ENCODE measurements at places on chromosomes 5 and 9. TPM values are rescaled to one million over a fixed set of nuclear protein-coding genes. Genes with fewer than 3 reads are reported as not detected.

DNA sequence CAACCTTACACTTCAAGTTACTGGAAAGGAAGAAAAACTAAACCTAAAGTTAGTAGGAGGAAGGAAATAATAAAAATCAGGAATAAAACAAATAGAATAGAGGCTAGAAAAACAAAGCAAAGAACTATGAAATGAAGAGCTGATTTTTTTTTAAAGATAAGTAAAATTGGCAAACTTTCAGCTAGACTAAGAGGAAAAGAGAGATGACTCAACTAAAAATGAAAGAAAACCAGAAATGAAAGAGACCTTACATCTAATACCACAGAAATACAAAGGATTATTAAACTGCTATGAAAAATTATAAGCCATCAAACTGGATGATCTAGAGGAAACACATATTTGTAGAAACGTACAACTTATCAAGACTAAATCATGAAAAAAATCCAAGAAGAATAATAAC is 60.0 kb downstream of the PRRC1 start:
- no peak for DNase-seq

GRCh38 chr5:9278921-9279603 is 266.8 kb downstream of the SEMA5A start:
- no peak for DNase-seq

DNA sequence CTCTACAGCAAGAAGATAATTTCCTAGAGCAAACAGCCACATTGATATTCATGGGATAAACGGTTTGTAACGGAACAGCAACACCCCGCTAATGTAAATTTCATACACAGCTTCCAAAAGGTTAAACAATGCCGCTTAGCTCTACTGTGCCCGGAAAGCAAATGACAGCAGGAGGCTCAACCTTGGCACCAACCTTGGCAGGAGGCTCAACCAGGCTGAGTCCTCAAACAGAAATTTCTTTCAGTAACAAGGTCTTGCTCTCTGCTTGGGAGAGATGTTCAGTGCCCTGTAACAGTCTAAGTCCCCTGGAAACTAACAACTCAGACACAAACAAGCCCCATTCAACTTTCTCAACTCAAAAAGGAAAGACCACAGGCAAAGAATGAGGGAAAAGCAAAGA is 11.1 kb upstream of the PPP1R2B start:
- no peak for DNase-seq

DNA sequence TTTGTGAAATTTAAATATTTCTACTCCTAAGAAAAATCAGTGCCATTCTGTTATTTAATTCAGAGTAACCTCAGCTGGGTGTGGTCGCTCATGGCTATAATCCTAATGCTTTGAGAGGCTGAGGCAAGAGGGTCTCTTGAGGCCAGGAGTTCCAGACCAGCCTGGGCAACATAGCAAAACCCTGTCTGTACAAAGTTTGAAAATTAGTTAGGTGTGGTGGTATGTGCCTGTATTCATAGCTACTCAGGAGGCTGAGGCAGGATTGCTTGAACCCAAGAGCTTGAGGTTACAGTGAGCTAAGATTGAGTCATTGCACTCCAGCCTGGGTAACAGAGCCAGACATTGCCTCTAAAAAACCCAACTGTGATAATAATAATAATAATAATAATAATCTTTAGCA is 44.8 kb upstream of the CNTLN start:
- no peak for DNase-seq

DNA sequence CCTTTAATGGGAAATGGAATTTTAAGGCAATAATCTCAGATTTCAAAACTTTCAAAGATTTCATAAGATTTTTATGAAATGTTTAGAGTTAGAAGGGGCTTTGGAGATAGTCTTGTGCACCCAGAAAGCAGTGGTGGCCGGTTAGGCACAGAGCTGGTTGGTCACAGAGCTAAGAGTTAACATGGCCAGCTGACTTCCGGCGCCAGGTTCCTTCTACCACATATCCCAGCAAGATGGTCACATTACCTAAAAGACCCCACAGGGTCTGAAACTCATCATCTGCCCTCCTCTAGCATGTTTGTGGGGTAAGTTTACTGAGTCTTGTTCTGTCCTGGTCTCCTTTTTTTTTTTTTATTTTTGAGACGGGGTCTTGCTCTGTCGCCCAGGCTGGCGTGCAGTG is 19.3 kb downstream of the QRFP start:
- no peak for DNase-seq

DNA sequence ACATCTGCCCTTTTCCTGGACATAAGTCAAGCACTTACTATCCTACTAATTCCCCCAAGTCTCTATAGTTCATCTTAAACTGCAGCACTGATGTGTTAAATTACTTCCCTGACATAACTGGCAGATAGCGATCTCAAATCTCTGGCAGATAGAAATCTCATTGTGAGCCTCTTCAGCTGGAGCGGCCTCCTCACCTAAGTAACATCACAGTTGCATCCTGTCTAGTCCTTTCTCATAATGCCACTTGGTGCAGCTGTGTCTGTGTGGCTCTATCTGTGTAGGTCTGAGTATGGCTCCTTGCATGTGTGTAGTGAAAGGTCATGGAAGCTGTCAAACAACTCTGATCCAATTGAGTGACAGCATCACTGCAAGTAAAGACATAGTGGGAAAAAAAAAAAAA is 53.6 kb upstream of the FST start:
- no peak for DNase-seq

DNA sequence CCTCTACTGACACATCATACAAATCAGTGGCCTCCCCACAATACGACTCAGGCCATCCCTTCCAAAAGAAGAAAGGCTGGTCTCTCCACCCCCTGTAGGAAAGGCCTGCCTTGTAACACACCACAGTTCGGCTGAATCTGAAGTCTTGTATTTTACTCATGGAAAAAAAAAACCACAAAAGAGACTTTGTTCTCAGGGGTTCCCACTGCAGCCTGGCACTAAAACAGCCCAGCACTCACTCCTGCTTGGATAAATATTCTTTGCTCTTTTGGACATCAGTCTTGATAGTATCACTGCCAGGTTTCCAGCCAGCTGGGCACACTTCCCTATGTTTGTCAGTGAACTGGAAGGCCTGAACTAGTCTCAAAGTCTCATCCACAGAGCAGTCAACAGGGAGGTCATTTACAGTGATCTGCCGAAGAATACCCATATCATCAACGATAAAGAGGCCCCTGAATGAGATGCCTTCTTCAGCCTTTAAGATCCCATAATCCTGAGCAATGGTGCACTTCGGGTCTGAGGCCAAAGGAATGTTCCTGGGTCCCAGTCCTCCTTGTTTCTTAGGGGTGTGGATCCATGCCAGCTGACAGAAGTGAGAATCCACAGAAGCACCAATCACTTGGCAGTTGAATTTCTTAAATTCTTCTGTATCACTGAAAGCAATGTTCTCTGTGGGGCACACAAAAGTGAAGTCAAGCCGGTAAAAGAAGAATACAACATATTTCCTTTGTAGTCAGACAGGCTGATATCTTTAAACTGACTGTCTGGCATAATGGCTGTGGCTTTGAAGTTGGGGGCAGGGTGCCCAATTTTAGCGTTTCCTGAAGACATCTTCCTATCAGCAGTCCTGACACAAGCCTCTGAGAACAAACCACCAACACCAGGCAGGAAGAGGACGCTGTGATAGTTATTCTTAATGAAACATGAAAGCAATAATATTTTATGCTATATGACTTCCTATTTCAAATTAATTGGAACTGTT is 198.1 kb downstream of the LURAP1L start:
- DNase-seq = no peak

GRCh38 chr5:154590093-154590724 is 112.2 kb upstream of the HAND1 start:
- no peak for DNase-seq

GRCh38 chr9:110069326-110070248 is 138.4 kb downstream of the C9orf152 start:
- DNase-seq = no peak

Gene KIAA1191
- 112 TPM for total RNA-seq

- DNase-seq = peak; percentile 36
These were observed 5.5 kb upstream of the SET start for GRCh38 chr9:128683340-128684064.

GRCh38 chr5:120124961-120125360 is 339.1 kb upstream of the PRR16 start:
- DNase-seq = no peak

GRCh38 chr9:131629226-131629500 is 83.8 kb downstream of the PRRT1B start:
- DNase-seq = no peak

DNA sequence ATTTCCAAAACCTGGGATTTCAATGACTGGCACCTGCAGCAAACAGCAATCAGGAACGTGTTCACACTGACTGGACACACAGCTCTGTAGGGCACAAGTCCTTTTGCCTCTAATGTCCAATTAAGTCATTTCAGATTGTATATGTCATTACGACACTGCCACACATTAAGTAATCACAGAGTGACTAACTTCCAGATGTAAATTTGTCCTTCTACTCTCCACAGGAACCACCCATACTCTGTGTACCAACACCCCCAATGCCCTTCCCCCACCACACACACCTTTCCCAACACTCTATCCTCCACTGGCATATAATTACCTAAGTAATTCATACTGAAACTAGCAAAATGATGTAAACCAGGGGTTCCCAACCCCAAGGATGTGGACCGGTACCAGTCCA is 30.5 kb downstream of the LARS1 start:
- no peak for DNase-seq

All from neural crest cell (in vitro differentiated cells).